RWPE2 (cell line): ENCODE measurements at places on chromosomes 16 and 17.
A peak's percentile ranks its signal among the peaks of the same experiment; 100 is the strongest.

DNA sequence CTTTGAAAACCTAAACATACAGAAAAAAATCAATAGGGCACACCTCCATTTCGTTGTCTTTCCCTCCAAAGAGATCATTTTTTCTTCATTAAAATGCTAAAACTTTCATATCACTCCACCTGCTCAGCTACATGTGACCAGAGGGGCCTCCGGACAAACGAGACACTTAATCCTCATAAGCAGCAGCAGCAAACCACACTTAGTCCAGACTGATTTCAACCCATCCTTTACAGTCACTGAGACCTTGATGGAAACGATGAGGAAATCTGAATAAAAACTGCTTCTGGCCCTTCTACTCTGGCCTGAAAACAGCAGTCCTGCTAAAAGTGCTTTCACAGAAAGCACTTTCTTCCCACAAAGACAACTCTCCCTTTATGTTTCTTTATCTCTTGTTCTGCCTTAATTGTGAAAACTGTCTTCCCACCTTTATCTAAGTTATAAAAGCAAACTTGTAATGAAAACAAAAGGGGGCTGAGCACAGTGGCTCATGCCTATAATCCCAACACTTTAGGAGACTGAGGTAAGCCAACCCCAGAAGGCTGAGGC lies 4.6 kb downstream of the ANKRD11 start:
- peaks cover 72% of the 10 kb centered on the region for H3K4me1 ChIP-seq
- no peaks in the 10 kb centered on the region for H3K27me3 ChIP-seq
- peak overlapping the region; percentile 2 for H3K27ac ChIP-seq
- peaks cover 43% of the 10 kb centered on the region for H3K36me3 ChIP-seq

GRCh38 chr17:64264891-64265290 lies 1.8 kb upstream of the TEX2 start:
- no peaks in the 10 kb centered on the region for H3K36me3 ChIP-seq

- H3K4me3 ChIP-seq: no peak overlapping the region
- no peak for DNase-seq
- H3K27ac ChIP-seq: no peak overlapping the region
- H3K4me1 ChIP-seq: no peaks in the 10 kb centered on the region
- no peaks in the 10 kb centered on the region for H3K27me3 ChIP-seq
Measured at GRCh38 chr17:58051468-58051867, 31.8 kb upstream of the DYNLL2 start.

DNA sequence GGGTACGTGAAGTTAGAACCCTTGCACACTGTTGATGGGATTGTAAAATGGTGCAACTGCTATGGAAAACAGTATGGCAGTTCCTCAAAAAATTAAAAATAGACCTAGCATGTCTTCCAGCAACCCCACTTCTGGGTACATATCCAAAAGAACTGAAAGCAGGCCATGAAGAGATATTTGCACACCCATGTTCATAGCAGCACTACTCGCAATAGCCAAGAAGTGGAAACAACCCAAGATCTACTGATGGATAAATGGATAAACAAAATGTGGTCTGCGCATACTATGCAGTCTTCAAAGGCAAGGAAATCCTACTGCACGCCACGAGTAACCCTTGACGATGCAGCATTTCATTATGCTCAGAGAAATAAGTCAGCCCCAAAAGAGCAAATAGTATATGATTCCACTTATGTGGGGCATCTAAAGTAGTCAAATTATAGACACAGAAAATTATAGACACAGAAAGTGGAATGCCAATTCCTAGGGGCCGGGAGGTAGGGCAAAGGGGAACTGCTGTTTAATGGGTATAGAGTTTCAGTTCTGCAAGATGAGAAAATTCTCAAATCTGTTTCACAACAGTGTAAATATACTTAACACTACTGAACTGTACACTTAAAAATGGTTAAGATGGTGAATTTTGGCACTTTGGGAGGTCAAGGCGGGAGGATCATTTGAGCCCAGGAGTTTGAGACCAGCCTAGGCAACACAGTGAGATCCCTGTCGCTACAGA lies 17.2 kb downstream of the CORO7 start:
- H3K36me3 ChIP-seq: peaks cover 12% of the 10 kb centered on the region
- H3K4me1 ChIP-seq: no peaks in the 10 kb centered on the region
- H3K4me3 ChIP-seq: no peak overlapping the region
- H3K27ac ChIP-seq: no peak overlapping the region

GRCh38 chr17:41773190-41773588 lies 13.3 kb downstream of the JUP start:
- no peaks in the 10 kb centered on the region for H3K27me3 ChIP-seq
- peaks cover 61% of the 10 kb centered on the region for H3K4me1 ChIP-seq
- H3K4me3 ChIP-seq: no peak overlapping the region

DNA sequence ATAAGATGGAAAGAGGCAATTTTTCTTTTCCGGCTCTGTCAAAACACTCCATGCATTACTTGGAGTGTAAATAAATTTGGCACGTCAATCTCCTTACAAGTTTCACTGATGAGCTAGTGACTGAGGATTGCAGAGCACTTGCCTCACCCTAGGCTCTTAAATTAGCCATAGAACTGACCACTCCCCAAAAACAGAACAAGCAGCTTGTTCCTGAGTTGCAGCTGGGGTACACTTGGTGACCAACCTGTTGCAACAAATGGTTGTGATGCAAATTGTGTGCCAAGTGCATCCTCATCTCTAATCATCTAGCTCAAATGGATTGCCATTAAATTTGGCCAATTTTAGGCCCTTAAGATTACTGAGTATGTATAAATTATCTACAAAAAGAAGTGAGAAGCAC lies 67.0 kb downstream of the CACNG1 start:
- H3K4me1 ChIP-seq: no peaks in the 10 kb centered on the region
- no peak overlapping the region for H3K27ac ChIP-seq
- no peaks in the 10 kb centered on the region for H3K27me3 ChIP-seq
- no peak overlapping the region for H3K4me3 ChIP-seq

GRCh38 chr16:66728117-66728787 lies 23.2 kb downstream of the DYNC1LI2 start:
- no peak overlapping the region for H3K27ac ChIP-seq
- no peak overlapping the region for H3K4me3 ChIP-seq
- no peaks in the 10 kb centered on the region for H3K4me1 ChIP-seq
- DNase-seq: no peak

GRCh38 chr17:77609553-77610517 lies 348.7 kb upstream of the TNRC6C start:
- H3K27me3 ChIP-seq: no peaks in the 10 kb centered on the region
- no peaks in the 10 kb centered on the region for H3K36me3 ChIP-seq
- no peak overlapping the region for H3K4me3 ChIP-seq

GRCh38 chr17:81102352-81102751 lies 63.0 kb upstream of the PVALEF start:
- peaks cover 73% of the 10 kb centered on the region for H3K36me3 ChIP-seq
- peaks cover 8% of the 10 kb centered on the region for H3K4me1 ChIP-seq
- DNase-seq: no peak
- H3K4me3 ChIP-seq: no peak overlapping the region
- H3K27ac ChIP-seq: no peak overlapping the region

GRCh38 chr17:82351254-82351712 lies 7.8 kb upstream of the TEX19 start:
- H3K27ac ChIP-seq: no peak overlapping the region
- no peak overlapping the region for H3K4me3 ChIP-seq
- no peak for DNase-seq
- no peaks in the 10 kb centered on the region for H3K27me3 ChIP-seq
- H3K36me3 ChIP-seq: no peaks in the 10 kb centered on the region

DNA sequence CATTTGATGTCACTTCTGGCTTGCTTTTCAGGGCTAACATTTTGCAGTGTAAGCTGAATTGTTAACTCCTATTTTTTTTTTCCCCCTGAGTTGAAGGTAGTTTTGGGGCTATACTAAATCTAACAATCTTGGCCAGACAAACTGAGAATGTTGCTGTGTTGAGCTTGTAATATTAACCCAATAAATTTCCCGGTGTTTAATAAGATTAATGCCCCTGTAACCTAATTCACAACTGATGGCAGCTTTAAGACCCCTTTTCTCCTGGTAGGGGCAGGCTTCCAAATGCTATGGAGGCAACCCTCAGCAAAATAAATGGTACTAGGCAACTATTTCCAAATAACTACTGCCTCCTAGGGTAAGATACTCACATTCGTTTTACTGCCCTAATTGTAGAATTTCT lies 549.6 kb upstream of the KIF2B start:
- no peaks in the 10 kb centered on the region for H3K36me3 ChIP-seq
- H3K27me3 ChIP-seq: peaks cover 21% of the 10 kb centered on the region
- DNase-seq: no peak
- no peak overlapping the region for H3K4me3 ChIP-seq
- H3K4me1 ChIP-seq: no peaks in the 10 kb centered on the region
- H3K27ac ChIP-seq: no peak overlapping the region

DNA sequence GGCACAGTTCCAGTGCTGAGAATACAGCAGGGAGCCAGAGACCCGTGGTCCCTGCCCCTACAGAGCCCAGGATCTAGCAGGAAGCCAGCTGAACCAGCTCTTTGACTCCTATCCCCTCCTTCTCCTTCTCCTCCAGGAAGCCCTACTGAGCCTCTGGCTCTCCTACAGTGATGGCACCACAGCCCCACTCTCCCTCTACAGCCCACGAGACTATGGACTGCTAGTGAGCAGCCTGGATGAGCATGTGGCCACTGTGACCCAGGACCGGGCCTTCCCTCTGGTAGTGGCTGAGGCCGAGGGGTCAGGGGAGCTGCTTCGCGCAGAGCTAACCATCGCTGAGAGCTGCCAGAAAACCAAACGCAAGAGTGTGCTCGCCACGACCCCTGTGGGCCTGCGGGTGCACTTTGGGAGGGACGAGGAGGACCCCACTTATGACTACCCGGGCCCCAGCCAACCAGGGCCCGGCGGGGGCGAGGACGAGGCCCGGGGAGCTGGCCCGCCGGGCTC lies 57.7 kb downstream of the TMEM132E start:
- H3K4me3 ChIP-seq: no peak overlapping the region
- H3K36me3 ChIP-seq: no peaks in the 10 kb centered on the region
- H3K27ac ChIP-seq: no peak overlapping the region
- no peaks in the 10 kb centered on the region for H3K4me1 ChIP-seq
- DNase-seq: no peak
- H3K27me3 ChIP-seq: peaks cover 32% of the 10 kb centered on the region

GRCh38 chr17:10197721-10198508 lies 491 bp downstream of the GAS7 start:
- no peak for DNase-seq
- H3K36me3 ChIP-seq: no peaks in the 10 kb centered on the region
- H3K27me3 ChIP-seq: peaks cover 37% of the 10 kb centered on the region
- H3K4me3 ChIP-seq: peak overlapping the region; percentile 44

- H3K4me1 ChIP-seq: no peaks in the 10 kb centered on the region
- no peaks in the 10 kb centered on the region for H3K36me3 ChIP-seq
- no peak overlapping the region for H3K4me3 ChIP-seq
- H3K27ac ChIP-seq: no peak overlapping the region
Measured at GRCh38 chr17:7538891-7539545, 9.8 kb upstream of the TNFSF12 start.

GRCh38 chr17:49484588-49484987 lies 10.5 kb upstream of the NGFR start:
- no peaks in the 10 kb centered on the region for H3K36me3 ChIP-seq
- H3K27ac ChIP-seq: no peak overlapping the region
- no peaks in the 10 kb centered on the region for H3K4me1 ChIP-seq

DNA sequence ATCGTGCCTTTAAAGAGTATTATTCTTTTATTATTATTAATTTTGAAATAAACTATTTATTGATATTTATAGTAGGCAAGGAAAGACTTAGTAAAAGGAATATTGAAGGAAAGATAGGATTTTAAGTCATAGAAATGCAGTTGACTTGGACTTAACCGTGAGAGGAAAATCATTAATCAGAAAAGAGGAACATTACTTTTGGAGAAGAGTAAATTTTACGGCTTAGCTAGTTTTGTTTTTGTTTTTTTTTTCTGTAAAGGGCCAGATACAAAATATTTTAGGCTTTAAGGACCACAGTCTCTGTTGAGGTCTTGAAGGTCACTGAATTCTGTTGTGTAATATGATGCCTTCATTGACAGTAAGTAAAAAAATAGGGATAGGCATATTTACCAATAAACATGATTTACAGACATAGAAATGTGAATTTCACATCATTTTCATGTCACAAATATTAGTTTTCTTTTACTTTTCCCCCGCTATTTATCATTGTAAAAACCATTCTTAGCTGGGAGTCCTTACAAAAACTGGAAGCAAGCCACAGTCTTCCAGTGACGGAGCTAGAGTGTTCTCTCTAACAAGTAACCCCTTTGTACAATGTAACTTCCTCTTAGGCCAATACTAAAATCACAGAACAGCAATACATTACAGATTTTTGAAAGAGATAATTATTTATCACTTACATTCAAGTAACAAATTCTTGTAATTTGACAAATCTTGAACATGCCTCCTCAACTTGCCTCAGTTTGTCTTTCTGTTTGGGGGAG lies 2.3 kb upstream of the KCNJ16 start:
- no peak overlapping the region for H3K4me3 ChIP-seq
- H3K4me1 ChIP-seq: no peaks in the 10 kb centered on the region
- no peak overlapping the region for H3K27ac ChIP-seq
- DNase-seq: no peak
- no peaks in the 10 kb centered on the region for H3K36me3 ChIP-seq

- no peak for DNase-seq
- H3K36me3 ChIP-seq: peaks cover 73% of the 10 kb centered on the region
- H3K27ac ChIP-seq: no peak overlapping the region
- no peak overlapping the region for H3K4me3 ChIP-seq
Measured at GRCh38 chr17:61837175-61838051, 25.9 kb downstream of the BRIP1 start.

GRCh38 chr17:4945176-4945943 lies 3.0 kb downstream of the PFN1 start:
- peak; percentile 92 for DNase-seq
- H3K4me1 ChIP-seq: peaks cover 29% of the 10 kb centered on the region
- peaks cover 58% of the 10 kb centered on the region for H3K36me3 ChIP-seq
- H3K4me3 ChIP-seq: no peak overlapping the region
- no peaks in the 10 kb centered on the region for H3K27me3 ChIP-seq

DNA sequence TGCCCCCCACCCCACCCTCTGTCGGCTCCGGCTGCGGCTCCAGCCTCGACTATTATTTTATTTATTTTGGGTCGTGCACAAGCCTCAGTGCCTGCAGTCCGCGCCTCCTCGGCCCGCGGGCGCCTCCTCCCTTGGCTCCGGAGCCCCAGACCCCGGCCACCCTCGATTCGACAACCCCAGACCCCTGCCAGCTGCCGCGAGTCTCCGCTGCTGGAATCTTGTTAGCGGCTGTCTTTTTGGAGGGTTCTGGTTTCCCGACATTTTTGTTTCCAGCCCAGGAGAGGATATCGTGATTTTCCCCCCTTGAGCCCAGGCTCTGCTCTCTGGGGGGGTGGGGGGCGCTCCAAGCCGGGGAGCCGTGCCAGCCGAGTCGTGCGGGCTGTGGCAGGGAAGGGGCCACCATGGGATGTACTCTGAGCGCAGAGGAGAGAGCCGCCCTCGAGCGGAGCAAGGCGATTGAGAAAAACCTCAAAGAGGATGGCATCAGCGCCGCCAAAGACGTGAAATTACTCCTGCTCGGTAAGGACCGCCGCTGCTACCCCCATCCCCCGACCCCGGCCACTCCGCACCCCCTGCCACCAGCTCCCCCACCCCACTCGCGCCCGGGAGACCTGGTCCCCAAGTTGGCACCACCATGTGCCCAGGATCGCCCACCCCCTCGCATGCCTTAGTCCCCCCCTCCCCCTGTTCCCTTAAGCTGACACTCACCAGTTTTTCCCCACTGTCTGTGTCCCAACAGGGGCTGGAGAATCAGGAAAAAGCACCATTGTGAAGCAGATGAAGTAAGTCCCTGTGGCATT lies 746 bp downstream of the GNAO1 start:
- peak overlapping the region; percentile 34 for H3K4me3 ChIP-seq
- H3K27me3 ChIP-seq: peaks cover 93% of the 10 kb centered on the region
- no peak overlapping the region for H3K27ac ChIP-seq

GRCh38 chr16:89560378-89561141 lies at the start of gene RPL13:
TSS of gene RPL13 (plus strand) at chr16:89560682. CDS start at chr16:89560960, 278 bp downstream.
- peak within 1 kb of the TSS; percentile 85 for H3K27ac ChIP-seq
- peak within 1 kb of the TSS; percentile 76 for H3K4me3 ChIP-seq
- H3K4me1 ChIP-seq: peaks cover 24% of the 10 kb centered on the region
- H3K36me3 ChIP-seq: peaks cover 58% of the 10 kb centered on the region
- H3K27me3 ChIP-seq: no peaks in the 10 kb centered on the region
